ENCODE measurements at places on chromosomes 7 and 10.

- no peak for DNase-seq
Measured at GRCh38 chr10:21100190-21100589, 203.1 kb upstream of the NEBL start.

DNA sequence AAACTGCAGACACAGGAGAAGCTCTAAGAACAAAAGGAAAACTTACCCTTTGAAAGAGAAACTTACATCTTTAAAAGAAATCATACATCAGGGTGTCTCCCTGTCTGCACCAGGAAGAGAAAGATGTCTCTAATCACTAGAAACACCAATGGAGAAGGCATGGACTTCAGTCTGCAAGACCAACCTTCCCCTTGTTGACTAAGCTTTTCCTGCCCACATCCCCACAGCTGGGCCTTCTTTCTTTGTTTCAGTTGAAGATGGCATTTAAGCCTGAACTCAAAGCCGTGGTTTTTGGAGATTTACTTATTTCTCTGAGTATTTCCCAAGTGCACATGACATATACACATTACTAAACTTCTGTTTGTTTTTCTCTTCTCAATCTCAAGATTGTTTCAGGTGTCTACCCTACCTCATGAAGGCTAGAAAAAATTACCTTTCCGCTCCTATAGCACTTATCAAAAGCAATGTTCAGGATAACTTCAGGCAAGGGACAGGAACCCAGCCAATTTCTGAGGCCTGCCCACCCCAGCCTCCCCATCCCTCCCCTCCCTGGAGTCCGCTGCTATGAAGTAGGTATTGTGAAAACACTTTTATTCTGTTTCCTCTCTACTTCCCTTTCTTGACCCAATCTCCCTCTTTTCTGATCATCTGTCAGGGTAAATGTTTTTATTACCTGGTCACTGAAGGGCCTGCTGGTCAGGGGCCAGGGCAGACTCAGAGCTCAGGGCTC lies 2.8 kb upstream of the SLC29A3 start:
- no peak for DNase-seq

DNA sequence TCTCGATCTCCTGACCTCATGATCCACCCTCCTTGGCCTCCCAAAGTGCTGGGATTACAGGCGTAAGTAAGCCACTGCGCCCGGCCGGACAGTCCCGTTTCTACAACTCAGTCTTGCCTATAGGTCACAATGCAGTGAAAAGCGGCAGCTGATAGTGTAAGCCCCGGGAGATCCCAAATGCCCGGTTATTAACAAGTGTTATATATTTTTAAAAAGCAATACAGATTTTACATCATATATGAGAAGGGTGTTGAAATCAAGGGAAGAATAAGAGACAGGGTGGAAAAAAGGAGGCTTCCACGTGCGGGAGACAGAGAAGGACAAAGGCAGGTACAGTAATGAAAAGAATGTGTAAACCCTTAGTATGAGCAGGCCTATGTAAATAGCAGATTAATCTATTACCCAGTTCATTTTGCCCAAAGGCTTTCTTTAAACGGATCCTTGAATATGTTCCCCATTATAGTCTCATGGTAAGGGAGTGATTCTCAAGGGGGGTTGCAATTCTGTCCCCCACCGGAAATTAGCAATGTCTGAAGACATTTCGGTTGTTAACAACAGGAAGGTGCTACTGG lies 170.8 kb downstream of the PDE1C start:
- DNase-seq: no peak

- no peak for DNase-seq
Measured at GRCh38 chr10:118278649-118279048, 63.5 kb downstream of the FAM204A start.

- no peak for DNase-seq
Measured at GRCh38 chr10:75493464-75493863, 62.0 kb downstream of the LRMDA start.

GRCh38 chr7:101169110-101169837 lies 3.9 kb upstream of the VGF start:
- no peak for DNase-seq

DNA sequence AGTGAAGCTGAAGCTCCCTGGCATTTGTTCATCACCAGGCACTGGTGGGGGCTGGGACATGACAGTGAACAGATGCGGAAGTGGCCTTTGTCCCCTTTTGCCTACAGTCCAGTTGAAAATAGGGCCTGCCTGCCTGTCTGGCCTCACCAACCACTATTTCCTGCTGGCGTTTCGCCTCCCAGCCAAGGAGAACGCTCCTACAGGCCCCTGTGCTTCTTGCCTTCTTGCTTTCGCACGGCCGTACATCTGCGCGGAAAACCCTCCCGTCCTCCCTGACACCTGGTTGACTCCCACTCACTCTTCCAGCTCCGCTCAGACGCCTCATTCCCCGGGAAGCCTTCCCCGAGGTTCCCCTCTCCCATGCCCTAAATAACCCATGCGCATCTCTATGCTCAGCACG lies 317.3 kb downstream of the PRPF18 start:
- no peak for DNase-seq

DNA sequence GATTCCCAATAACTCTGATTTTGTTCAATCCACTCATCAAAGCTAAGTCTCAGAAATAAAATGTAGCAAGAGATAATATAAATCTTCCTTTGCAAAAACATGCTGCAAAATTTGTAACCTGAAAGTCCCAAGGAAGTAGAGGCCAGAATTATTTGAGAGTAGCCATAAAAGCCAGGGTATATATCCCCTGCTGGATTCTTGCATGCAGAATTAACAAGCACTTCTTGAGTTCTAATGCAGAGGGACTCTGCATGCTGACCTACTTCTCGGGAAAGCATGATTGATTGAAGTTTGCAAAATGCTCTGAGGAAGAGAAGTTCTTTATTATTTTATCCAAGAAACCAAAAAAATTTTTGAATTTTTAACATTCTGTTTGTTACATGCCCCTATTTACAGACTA lies 121.6 kb downstream of the THSD7A start:
- DNase-seq: no peak

DNA sequence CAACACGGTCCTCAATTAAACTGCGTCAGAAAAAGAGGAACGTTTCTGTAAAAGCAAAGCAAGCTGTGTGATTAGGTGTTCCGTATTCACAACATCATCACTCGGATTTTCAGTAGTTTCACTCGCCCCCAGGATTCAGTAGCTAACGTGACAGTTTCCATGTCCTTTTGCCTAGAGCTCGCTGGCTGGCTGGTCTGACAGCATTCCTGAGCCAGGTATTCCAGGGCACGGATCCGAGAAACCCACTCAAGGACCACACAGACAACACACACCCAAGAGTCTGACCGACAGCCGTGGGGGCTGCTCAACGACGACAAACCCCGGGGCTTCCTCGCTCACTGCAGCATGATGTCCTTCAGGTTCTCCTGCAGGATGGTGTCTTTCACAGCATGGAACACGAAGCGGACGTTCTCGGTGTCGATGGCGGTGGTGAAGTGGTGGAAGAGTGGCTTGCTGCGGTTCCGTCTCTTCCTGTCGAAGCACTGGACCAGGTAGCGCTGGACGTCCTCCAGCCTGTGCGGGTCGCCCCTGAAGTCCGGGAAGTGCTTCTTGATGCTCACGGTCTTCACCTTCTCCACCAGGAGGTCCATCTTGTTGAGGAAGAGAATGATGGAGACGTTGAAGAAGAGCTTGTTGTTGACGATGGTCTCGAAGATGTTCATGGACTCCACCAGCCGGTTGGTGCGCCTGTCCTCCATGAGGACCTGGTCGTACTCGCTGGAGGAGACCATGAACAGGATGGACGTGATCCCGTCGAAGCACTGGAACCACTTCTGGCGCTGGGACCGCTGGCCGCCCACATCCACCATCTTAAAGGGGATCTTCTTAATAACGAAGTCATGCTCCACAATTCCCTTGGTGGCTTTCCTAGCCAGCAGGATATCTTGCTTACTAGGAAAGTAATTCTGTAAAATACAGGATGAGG lies 43.1 kb downstream of the AMZ1 start:
- DNase-seq: no peak

- DNase-seq: no peak
Measured at GRCh38 chr7:121530227-121531174, 134.4 kb upstream of the FAM3C start.

GRCh38 chr10:85645053-85645452 lies 721.5 kb downstream of the GRID1 start:
- DNase-seq: no peak

GRCh38 chr10:2856598-2856997 lies 210.8 kb upstream of the PFKP start:
- no peak for DNase-seq

DNA sequence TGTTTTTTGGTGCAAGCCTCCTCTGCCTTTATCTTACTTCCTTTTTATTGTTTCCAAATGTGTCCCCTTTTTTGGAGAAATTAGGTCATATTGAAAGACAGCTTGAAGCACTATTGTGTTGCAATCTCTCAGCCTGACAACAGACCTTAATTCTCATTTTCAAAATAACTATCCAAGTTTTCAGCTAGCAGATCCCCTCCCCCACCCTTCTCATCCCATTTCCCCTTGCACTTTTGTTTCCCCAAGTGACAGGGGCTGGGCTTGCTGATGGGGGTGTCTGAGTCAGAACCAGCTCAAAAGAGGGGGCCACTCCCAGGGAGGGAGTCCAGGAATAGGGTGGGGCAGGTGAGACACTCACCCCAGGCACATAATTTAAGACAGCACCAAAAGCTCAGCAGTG lies 75.3 kb downstream of the MKI67 start:
- no peak for DNase-seq

DNA sequence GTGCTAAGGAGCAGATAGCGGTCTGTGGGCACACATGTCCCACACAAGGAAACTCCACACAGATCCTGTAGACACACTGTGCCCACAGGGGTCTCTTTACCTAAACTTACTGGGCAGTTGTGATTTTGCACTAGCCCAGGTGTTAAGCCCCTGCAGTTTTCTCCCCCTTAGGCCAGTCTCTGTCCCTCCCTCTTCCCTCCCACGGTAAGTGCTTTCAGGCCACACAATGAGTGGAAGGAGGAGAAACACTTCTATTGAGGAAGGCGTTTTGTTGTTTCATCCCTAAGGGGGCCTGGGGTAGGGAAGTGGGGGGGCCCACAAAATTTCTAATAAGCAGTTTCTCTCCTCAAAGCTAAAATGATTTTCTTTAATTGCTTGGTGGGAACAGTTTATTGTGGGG lies 51.4 kb downstream of the FBXW4 start:
- DNase-seq: no peak

DNA sequence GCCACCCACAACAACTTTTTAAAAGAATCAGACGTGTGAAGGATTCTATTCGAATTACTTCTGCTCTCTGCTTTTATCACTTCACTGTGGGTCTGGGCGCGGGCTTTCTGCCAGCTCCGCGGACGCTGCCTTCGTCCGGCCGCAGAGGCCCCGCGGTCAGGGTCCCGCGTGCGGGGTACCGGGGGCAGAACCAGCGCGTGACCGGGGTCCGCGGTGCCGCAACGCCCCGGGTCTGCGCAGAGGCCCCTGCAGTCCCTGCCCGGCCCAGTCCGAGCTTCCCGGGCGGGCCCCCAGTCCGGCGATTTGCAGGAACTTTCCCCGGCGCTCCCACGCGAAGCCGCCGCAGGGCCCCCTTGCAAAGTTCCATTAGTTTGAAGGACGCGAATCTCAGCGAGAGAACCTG lies 461 bp upstream of the HTRA1 start:
- DNase-seq: no peak

DNA sequence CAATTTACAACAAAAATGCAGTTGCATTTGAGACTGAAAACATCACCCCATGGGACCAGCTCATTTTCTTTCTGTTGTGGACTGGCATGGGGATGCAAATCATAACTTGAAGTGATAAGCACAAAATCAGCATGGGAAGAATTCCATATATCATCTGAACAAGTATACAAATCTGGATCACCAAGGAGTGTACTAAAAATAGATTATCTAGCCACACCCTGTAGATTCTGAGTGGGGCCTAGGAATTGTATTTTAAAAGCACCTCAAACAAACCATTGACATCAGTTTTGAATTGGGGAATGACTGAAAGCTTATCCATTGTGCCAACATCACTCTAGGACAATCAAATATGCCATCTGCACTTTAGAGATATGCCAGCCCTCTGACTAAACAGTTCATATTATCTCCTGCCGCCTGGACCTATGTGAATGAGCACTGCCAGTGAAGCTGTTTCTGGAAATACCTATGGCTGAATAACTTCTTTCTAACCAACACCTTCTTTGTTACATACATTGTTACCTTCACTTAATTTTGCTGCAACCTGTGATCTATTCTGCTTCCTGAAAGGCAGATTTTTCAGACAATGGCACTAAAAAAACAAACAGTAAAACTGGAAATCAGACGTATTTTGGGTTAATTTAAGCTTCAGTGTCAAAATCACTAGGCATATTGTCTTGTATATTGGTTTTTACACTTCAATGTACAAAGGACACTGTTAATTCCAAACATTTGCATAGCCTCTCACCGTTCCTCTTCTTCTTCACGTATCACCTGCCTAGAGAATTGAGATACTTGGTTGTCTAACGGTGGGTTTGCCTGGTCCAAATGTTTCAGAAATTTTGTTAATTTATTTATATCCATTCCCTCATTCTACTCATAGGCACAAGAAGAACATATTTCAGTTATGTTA lies 42.4 kb upstream of the HGF start:
- no peak for DNase-seq

GRCh38 chr7:106400923-106401322 lies 116.1 kb upstream of the NAMPT start:
- no peak for DNase-seq

GRCh38 chr10:50850578-50851230 lies 34.7 kb downstream of the A1CF start:
- no peak for DNase-seq

- DNase-seq: no peak
Measured at GRCh38 chr10:46323176-46323575, 36.4 kb downstream of the ANTXRL start.
